WTC11 (cell line): ENCODE measurements at places on chromosomes 12 and 14.

DNA sequence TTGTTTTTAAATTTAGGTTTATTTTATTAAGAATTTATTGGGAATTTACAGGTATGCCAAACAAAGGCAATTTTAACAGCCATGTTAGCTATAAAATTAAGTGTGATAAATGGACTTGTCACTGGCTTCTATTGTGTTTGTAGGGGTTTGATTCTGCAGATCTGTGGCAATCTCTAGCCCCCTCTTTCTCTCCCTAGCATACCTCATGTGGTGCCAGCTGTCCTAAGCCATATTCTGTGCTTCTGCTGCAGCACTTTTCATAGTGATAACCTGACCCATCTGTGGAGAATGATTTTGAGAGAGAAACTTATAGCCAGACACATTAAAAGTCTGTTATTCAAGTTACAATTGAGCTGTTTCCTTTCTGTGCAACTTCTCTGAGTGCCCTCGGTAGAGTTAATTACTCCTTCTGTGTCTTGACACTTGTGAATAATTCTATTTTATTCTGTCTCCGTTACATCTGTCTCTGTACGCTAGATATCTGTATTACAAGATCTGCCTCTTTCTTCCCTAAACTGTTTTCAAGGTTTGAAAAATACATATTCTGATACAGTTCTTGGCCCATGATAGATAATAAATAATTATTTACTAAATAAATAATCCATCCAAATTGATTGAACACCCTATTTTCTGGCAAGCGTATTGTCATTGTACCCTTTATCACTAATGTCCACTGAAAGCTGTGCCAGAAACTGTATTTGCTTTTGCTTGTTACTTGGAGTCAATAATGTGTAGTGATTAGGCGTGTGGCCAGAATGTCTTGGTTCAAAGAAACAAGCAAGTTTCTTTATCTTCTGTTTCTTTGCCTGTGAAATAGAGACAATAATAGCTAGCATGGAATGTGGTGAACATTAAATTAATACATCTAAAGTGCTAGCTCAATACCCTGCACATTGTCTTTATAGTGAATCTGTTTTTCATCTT, 40.0 kb downstream of the FRS2 start:
- no peak for DNase-seq

DNA sequence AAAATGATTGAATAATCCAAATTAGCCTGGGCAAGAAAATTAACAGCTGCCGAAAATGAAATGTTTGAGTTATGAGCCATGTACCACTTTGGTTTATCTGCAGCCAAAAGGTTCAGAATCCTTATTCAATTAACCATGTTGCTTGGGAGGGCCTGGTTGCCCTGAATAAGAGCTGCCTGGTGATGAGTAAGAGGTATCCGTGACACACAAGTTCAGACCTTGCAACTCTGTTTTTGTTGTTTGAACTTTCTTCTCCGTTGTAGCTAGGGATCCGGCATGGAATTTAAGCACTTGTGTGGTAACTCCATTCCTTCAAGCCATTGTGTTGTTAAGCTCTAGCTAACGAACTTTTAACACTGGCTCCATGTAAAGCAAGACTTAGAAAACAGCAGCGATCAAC, 35.7 kb downstream of the FOXA1 start:
- DNase-seq = no peak

GRCh38 chr12:75452675-75453330, 27.8 kb upstream of the GLIPR1 start:
- DNase-seq = no peak

DNA sequence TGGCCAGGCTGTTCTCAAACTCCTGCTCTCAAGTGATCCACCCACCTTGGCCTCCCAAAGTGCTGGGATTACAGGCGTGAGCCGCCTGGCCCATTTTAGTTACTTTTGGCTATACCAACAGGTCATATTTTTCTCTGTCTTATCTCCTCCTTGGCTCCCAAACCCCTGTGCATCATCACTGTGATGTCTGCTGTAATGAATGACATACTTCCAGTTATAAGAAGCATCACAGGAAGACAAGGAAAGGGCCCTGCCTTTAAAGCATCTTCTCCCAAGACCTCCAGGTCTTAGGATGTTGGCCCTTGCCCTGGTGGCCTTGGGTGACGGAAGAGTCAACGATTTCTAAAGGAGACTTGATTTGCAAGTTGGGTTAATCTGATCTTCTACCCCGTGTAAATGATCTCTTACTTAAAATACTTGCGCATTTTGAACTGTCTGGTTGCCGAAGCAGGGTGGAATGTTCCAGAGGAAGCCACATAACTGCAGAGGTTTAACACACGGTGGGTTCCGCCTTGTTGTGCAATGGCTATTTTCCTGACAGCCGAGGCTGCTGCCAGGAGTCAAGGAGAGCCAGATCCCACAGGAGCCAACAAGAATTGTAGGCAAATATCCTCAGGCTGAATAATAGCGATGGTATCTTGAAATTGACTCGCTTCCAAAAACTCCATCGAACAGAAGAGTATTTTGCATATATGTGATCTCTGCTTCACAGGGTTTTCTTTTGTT, 55.7 kb upstream of the PLXNC1 start:
- no peak for DNase-seq

DNA sequence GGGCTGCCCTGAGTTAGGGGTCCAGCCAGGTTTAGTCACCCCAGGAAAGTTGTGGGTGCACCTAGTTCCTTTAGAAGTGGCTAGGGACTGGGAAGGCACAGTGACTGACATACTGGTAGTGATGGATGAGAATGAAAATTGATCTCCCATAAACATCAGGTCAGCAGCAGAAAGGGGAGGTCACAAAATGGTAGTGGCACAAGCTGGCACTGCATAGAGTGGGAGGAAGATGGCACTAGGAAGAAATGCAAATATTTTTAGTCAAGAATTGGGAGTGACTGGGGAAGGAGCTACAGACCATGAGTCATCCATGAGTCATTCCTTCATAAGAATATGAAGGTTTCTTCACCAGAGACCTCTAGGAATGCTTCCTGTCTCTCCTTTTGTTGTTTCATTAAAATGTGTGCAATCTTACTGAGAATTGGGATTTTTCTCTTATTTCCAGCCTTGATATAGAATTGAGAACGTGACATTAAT, 198.3 kb upstream of the AMIGO2 start:
- DNase-seq = no peak

DNA sequence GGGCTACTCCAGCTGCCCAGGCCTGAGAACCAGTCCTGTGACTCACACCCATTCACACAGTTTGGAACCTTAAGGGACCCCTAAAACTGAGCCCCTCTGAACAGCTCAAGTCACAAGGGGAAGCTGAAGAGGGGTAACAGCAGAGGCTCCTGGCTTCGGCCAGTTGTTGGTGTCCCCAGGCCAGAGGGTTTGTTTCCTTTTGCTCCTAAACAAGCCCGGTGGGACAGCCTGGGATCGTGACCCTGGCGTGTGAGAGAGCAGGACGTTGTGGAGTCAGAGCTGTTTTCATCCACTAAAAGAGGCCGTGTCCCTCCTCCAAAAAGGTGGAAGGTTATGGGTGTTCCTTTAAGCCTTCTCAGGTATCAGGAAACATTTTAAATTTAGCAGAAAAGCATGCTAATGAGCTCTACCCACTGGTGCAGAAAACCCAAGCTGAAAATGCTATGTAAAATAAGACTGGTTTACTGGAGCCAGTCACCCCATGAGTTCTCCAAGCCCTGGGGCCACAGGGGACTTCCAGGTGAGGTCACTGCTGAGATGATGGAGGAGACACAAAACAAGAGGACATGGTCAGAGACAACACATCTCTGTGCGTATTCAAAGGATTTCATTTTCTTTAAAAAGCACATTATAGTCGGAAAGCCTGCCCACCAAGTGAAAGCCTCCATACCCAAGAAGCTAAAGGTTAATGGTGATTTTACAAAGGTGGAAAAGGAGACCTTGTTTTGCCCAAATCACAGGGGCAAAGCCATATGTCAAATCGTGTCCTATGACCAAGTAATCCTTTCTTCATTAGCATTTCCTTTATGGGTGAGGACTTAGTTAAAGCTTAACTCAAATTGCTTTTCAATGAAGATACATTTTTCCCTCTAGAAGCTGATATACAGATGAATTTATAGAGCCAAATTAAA, 14.1 kb downstream of the PRKAB1 start:
- DNase-seq = no peak

GRCh38 chr14:99568567-99569560, 35.1 kb downstream of the CCDC85C start:
- no peak for DNase-seq

- DNase-seq = no peak
These were observed 134.3 kb downstream of the MED13L start for GRCh38 chr12:116142936-116143898.

DNA sequence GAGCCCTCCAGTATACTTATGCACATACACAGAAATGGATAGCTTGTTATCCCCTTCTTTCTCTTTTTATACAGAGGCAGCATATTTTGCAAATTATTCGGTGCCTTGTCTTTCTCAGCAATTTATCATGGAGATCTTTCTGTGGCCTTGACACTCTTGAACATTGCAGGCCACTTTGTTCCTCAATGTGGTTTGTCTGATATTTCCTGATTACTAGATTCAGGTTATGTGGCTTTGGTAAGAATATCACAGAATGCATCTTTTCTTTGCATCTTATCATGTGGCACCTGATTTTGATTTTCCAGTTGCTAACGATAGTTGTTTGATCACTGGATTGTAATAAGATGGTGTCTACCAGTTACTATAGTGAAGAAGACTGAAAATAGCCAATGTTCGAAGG, 7.1 kb upstream of the SNRPF start:
- DNase-seq = no peak

GRCh38 chr14:90645842-90646443, 170.3 kb downstream of the TTC7B start:
- DNase-seq = peak; percentile 63

DNA sequence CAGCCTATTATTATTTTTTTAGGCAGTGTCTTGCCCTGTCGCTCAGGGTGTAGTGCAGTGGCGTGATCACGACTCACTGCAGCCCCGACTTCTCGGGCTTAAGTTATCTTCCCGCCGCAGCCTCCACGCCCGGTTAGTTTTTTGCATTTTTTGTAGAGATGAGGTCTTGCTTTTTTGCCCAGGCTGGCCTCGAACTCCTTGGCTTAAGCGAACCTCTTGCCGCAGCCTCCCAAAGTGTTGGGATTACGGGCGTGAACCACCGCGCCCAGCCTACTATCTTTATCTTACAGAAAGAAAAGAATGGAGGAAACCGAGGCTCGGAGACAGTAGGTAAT, 507 bp upstream of the PTPN11 start:
- DNase-seq = peak; percentile 14

DNA sequence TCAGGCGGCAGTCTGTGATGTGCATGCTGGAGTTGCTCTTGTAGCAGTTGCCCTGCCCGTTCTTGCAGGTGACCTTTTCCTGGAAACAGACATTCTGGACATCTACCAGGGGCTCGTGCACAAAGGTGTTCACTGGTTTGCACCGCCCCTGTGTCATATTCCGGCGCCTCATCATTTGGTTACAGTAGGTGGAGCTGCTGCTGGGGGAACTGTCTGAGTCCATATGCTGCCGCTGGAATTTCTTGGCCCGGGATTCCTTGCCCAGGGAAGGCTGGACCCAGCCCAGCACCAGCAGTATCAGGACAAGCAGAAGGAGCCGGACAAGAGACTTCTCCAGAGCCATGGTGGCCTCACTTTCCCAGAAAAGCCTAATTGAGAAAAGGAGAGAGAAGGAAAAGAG, 918 bp downstream of the RNASE1 start:
- no peak for DNase-seq

GRCh38 chr14:60106339-60106738, 14.6 kb downstream of the PCNX4 start:
- no peak for DNase-seq

DNA sequence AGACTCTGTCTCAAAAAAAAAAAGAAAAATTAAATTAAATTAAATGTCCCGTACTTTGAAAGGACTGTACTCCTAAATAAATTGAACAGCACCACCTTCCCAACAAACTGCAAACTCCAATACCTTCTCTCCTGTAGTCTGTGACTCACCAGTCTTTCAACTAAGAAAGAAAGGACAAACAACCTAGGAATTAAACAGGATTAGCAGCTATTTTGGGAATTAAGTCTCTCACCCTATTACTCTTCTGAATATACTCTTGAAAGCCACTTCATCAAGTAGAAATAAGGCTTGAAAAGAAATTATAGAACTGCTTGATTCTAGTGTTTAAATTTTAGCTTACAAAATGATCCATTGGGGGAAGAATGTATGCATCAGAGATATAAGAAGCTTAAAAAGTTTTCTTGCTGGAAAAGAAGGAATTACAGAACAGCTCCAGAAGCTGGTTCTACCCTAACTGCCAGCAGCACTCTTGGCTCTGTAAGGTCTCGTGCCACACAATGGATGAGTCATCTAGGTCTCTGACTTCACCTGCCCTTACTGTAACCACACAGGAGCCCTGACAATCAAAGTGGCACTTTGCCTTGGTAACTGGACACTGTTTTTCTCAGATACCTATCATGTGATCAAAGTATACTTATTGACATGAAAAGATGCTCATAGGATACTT, 57.0 kb upstream of the CERS5 start:
- DNase-seq = no peak

DNA sequence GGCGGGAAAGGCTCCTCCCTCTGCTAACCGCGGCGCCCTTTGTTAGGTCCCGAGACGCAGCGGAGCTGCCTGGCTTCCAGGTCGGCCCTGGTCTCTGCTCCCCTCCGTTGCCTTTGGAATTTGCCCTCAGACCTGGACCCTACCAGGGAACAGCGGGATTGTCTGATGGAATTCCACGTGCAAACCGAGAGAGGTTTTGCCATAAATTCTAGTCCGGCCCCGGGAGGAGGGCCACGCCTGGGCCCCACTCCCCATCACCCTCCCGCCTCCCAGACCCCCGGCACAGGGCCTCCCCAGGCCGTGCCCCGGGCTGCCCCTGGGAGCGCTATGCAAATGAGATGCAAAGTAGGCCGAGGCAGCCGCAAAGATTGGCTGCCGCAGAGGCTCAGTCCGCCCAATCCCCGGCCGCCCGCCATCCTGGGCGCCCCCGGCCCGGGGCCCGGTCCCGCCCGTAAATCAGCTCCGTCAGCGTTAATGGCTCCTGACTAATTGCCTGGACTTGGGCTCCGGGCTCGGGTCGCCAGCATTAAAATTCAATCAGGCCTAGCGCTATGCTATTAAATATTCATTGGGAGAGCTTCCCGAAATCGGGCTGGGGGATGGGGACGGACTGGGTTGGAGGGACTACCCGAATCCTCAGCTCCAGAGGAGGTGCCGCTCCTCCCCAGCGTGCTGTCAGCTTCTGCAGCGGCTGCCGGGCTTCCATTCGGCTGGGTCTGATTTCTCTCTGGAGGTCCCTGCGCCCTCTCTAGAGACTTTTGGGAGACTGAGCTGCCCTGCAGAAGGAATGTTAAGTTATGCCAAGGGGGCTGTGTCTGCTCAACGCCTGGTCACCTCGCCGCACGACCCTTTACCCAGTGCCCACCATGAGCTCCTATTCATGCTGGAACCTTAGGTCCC, 15.7 kb upstream of the FIGNL2 start:
- DNase-seq = peak; percentile 88

DNA sequence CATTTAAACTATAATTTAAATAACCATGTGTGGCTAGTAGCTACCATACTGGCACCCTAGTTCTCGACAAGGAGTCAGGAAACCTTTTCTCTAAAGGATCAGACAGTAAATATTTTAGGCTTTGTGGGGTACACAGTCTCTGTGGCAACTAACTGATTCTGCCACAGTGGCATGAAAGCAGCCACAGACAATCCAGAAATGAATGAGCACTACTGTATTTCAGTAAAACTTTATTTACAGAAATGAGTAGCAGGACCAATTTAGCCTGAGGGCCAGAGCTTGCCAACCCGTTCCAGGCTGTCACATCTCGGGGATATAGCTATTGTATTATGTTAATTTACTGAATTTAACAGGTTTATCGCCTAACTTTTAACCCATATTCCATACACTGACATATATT, 278.7 kb downstream of the ITPR2 start:
- DNase-seq = no peak

GRCh38 chr12:109253913-109254544, 55.1 kb downstream of the FOXN4 start:
- no peak for DNase-seq

- no peak for DNase-seq
These were observed 5.1 kb downstream of the DPPA3 start for GRCh38 chr12:7716381-7716780.
